T-helper 22 cell (primary cell): ENCODE measurements at places on chromosomes 3 and 15.

GRCh38 chr15:55151631-55152030 is 45.1 kb downstream of the RSL24D1 start:
- DNase-seq = no peak

DNA sequence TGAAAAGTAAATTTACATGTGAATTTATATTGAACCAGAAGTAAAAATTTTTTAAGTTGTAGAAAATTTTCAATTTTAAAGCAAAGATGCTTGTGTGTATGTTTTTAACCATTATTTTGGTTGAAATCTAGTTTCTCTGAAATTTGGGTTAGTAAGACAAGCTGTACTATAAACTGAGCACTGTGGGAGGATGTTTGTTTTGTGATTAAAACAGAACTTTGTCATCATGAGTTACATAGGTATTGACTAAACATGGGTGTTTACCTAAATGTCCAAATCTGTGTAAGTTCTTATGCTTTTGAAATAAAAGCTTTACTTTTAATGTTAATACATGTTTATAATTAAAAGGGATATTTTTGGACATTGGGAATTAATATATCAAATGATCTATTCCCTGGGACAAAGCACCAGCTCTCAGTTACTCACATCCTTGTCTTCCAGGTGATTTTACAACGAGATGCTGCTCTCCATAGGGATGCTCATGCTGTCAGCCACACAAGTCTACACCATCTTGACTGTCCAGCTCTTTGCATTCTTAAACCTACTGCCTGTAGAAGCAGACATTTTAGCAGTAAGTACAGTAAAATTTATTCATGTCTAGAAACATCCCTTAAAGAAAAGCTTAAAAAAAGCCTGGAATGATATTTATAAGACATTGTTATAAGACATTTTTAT is 32.7 kb downstream of the RNF13 start:
- DNase-seq = no peak

- DNase-seq = no peak
Measured at GRCh38 chr3:23859012-23859743, 53.4 kb downstream of the UBE2E1 start.

GRCh38 chr3:153215966-153216365 is 53.9 kb downstream of the RAP2B start:
- DNase-seq = no peak

- DNase-seq = no peak
Measured at GRCh38 chr15:82803793-82804574, 1.9 kb downstream of the FSD2 start.

GRCh38 chr3:39150803-39151631 is 2.4 kb downstream of the CSRNP1 start:
- peak; percentile 39 for DNase-seq

- DNase-seq = no peak
Measured at GRCh38 chr3:125048282-125048681, 7.5 kb downstream of the HEG1 start.

DNA sequence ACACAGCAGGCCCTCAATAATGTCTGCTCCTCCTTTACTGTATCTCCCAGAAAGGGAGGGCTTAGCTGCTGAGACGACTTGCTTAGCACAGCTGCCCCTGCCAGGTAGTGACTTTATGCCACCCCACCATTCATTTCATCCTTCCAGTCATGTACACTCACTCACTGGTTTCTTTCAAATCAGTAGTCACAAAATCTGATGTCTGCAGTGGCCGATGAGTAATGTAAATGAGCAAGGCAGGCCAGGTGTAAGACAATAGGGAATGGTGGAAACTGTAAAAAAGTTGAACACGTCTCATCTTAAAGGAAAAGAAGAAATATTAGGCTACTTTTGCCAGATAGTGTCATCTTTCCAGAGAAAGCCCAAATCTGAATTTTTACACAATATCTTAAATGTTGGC is 207.6 kb upstream of the PRICKLE2 start:
- DNase-seq = no peak

GRCh38 chr3:35537265-35537664 is 102.1 kb upstream of the ARPP21 start:
- no peak for DNase-seq

GRCh38 chr3:23203708-23204330 is 692 bp downstream of the UBE2E2 start:
- DNase-seq = no peak

GRCh38 chr15:67125589-67126502 is 60.4 kb downstream of the SMAD3 start:
- DNase-seq = no peak

- DNase-seq = no peak
Measured at GRCh38 chr3:78434801-78435200, 1333.0 kb downstream of the ROBO1 start.

DNA sequence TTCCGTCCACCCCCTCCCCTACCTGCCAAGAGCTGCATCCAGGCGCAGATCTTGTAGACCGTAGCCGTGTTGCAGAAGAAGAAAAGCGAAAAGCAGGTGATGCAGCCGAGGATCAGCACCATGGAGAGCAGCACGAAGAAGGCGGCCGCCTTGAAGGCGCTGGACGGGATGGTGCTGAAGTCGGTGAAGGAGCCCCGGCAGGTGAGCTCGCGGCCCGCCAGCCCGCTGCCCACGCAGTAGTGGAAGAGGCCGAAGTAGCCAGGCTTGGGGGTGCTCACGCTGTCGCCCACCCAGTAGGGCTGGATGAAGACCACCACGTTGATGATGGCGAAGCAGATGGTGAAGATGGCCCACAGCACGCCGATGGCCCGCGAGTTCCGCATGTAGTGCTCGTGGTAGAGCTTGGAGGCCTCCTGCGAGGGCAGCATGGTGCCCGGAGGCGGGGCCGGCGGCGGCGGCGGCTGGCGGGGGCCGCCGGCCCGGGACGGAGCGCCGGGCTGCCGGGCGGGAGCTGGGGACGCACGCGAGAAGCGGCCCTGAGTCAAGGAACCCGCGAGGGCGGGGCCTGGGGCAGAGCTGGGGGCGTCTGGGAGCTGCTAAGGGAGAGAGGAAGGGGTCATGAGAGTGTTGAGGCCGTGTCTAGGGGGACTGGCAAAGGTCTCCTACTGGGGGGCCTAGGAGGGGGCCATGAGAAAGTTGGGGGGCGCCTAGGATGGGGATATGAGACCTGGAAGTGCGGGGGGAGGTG is 1.2 kb downstream of the LHFPL4 start:
- no peak for DNase-seq

- DNase-seq = no peak
Measured at GRCh38 chr3:172799246-172799645, 48.7 kb downstream of the ECT2 start.

GRCh38 chr15:43204016-43204901 is 16.6 kb downstream of the EPB42 start:
- no peak for DNase-seq

- DNase-seq = no peak
Measured at GRCh38 chr3:132872711-132873110, 150.5 kb upstream of the NPHP3 start.

GRCh38 chr15:68719672-68720071 is 101.0 kb downstream of the ANP32A start:
- DNase-seq = no peak

- DNase-seq = no peak
Measured at GRCh38 chr3:72176537-72177041, 391.6 kb upstream of the PROK2 start.

- no peak for DNase-seq
Measured at GRCh38 chr3:117589454-117589853, 879.9 kb downstream of the TUSC7 start.

GRCh38 chr3:136173939-136174490 is 22.1 kb downstream of the MSL2 start:
- DNase-seq = no peak

- no peak for DNase-seq
Measured at GRCh38 chr15:80970018-80970657, 19.5 kb downstream of the MESD start.

GRCh38 chr3:101381809-101382208 is 61.4 kb upstream of the IMPG2 start:
- DNase-seq = no peak

- DNase-seq = no peak
Measured at GRCh38 chr15:79339588-79340314, 28.8 kb downstream of the TMED3 start.

- no peak for DNase-seq
Measured at GRCh38 chr15:78024519-78024870, 53.0 kb downstream of the TBC1D2B start.

- DNase-seq = no peak
Measured at GRCh38 chr15:92921215-92922131, 21.3 kb downstream of the CHD2 start.

GRCh38 chr3:197994736-197995135 is 34.7 kb downstream of the LMLN start:
- no peak for DNase-seq

GRCh38 chr15:33865416-33865815 is 102.9 kb upstream of the CHRM5 start:
- DNase-seq = no peak

- DNase-seq = no peak
Measured at GRCh38 chr3:30324587-30324986, 281.8 kb upstream of the TGFBR2 start.

- DNase-seq = no peak
Measured at GRCh38 chr3:16816048-16816780, 68.5 kb upstream of the PLCL2 start.

DNA sequence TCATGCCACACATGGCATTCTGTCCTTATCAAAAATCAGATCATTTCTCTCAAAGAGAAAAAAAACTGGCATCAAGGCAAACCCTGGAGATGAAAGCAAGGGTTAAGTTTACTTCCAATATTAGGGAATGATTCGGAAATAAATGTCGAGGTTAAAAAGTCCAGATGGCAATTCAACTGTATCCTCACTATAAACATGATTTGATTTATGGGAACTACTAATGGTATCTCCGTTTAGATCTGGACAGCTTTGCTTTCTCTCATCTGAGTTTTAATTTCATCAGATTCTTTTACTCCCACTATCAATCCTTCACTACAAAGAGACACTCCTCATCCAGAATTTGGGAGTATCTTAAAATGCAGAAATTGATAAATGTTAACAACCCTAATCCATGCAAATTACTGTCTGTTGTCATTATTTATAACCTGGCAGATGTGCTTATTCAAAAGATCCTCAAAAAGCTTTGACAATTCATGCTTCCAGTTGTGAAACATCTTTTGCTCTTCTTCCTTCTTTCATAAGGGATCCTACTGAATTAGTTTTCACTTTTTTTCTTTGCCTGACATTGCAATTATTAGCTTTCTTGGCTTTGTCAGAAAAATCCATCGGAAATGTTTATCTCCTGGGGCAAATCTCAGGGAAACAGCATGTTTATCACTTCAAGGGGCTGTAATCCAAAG is 903.2 kb downstream of the MCTP2 start:
- DNase-seq = no peak

DNA sequence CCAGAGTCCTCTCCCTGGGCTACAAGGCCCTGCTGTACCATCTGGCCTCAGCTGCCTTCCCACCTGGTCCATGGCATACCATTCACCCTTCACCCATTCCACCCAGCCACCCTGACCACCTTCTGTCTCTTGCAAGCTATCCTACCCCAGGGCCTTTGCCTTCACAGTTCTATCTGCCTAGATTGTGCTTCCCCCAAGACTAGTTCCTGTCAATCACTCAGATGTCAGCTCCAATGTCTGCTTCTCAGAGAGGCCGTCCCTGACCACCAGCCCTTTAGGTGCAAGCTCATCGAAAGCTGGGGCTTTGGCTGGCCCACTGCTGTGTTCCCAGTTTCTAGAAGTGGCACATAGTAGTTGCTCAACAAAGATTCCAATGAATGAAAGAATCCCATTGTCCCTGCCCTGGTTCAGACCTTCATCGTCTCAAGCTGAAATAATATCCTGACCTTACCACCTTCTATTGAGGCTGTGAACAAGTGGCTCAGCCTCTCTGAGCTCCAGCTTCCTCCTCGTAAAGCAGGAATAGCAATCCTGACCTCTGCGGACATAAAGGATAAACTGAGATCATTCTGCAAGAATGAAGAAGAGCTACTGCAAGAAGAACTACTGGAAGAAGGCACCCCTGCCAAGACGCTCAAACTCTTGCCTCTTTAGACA is 15.8 kb downstream of the EFCAB12 start:
- DNase-seq = no peak

DNA sequence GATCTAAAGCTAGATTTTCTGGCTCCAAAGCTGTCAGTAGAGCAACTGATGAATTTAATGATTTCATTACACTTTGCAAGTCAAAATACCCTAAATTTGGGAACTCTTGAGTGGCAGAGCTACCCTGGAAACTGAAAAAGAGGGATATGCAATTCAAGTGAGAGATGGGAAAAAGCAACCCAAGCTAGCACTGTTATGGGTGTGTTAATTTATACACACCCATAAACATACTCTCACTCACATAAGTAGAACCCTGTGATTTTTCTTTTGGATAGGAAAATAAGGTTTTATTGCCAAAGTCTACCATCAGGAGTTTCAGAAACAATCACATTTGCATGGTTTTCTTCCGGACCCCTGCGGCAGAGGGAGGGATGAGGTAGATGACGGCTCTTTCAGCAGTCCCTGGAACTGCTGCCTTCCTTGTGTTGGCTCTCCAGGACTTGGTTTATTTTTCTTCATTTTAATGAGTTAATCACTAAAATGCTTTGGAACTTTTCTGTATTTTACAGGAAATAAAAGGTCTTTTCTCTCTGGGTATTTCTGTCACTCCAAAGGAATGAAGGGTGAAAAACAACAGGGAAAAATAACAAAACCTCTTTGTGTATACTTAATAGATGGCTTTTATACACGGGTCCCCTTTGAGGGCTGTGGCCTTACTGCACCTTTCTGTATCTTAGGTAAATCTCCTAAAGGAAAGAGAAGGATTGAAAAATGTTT is 63.8 kb downstream of the TTC23 start:
- no peak for DNase-seq

DNA sequence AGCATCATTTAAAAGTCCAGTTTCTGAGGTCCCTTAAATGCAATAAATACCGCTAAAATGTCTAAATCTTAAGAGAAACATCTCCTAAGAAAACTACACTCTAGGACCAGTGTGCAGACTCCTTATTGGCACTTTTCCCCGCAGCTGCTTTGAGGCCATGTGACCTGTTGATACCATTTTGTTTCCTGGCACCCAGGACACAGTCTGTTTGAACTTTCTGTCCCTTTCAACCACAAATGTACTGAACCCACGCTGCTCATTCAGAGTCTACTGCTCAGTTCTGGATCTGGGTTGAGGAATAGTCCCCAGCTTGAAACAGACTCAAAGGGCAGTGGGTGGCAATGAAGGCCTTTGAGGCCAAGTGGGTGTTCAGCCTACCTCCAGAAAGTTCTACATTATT is 17.1 kb downstream of the LDHAL6B start:
- DNase-seq = no peak

GRCh38 chr3:184078851-184079250 is 18.0 kb upstream of the HTR3E start:
- DNase-seq = no peak

GRCh38 chr3:126544596-126545281 is 14.0 kb downstream of the C3orf22 start:
- DNase-seq = no peak

DNA sequence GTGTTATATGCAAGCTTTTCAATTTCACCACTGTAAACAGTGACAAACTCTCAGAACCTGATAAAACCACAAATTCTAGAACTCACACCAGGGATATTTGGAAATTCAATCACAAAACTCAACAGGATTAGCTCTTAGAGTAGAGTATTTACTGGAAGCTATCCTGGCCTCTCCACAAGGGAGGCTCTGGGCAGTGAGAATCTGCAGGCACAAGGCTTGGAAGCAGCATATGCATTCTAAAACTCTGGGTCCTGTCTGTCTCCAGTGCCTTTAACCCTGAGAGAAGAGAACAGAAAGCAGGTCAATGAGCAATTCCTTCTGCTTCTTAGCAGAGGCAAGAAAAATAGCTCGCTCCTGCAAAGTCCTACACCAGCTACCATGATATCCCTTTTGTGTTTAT is 23.4 kb downstream of the PLSCR4 start:
- DNase-seq = no peak

- DNase-seq = no peak
Measured at GRCh38 chr3:128424508-128425069, 42.1 kb downstream of the DNAJB8 start.

GRCh38 chr3:45606991-45607712 is 12.6 kb downstream of the LIMD1 start:
- DNase-seq = no peak
